Brain pericyte (primary cell): ENCODE measurements at places on chromosomes 16 and 17.

DNA sequence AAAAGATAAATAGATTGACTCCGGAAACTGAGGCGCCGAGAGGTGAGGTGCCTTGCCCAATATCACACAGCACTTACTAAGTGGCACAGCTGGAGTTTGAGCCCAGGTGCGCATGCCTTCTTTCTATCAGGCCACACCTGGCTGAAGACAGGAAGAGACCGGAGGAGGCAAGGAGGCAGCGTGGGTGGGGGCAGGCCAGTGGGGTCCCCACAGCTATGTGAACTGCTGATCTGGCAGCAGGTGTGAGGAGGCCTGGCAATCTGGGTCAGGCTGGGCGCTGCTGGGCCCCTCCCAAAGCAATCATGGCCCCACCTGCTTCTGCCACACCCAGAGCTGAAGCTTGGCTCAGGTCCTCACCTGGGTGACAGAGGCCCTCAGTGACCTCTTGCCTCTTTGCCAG lies 1.9 kb upstream of the GDPD3 start:
- DNase-seq, result no peak

DNA sequence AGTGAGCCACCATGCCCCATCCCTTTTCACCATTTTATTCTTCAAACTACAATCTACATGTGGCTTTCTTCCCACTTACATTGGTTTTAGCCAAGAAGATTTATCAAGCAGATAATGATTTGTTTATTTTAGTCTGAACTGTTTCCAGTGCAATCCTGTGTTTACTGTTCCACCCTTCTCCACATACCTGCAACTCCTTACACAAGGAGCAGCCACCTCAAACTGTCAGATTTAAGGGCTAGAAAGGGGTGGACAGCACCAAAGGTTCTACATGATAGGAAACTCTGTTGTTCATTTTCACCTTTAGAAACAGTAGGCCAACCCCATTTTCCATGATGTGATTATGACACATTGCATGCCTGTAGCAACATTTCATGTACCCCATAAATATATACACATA lies 1.9 kb downstream of the RUNDC1 start:
- DNase-seq, result no peak

DNA sequence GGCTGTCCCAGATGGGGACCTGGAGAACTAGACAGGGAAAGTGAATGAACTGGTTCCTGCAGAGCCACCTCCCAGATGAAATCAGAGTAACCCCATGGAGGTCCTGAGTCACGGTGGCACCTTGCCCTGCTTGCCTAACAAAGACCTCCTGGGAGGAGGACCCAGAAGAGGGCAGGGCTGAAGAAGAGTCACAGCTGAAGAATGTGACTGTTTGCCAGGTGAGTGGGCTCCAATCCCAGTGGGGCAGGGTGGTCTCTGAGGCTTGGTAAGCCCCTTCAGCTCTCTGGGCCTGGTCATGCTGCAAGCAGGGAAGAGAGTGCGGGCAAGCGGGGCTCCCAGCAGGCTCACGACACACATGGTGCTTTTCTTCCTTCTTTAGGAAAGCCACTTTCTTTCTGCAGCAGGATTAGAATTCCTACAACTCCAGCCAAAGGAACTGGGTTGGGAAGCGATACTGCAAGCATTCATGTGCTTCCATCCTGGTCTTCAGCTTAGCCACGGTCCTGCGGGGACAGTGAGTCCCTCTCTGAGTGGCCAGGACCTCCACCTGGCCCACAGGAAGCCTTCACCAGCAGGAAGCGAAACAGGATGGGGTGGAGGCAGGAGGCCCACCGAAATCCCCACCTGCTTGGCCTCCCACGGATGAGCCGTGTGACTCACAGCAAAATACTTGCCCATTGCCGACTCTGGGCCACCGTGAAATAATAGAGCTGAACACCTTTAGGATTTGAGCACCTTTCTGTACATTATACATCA lies 4.3 kb downstream of the C16orf74 start:
- DNase-seq, result no peak

DNA sequence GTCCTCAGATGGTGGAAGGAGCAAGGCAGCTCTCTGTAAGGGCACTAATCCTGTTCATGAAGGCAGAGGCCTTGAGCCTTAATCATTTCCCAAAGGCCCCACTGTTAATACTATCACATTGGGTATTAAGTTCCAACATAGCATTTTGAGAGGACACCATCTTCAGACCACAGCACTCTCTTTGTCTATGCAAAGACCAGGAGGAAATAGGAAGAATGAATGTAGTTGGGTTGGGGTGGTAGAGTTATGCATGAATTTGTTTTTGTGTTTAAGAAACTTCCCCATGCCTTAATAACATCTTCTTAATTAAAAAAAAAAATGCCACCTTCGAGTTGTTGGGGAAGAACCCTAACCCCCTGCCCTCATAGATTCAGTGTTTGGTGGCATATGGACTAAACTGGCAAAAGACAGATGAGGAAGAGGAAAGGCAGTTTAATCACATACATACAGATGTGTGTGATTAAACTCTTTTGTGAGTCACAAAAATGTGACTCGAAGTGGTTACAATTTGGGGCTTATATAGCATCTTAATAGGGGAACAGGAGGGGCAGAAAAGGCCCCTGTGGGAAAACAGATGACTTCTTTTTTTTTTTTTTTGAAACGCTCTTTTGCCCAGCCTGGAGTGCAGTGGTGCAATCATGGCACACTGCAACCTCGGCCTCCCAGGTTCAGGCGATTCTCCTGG lies 35.0 kb upstream of the SLC5A10 start:
- no peak for DNase-seq

DNA sequence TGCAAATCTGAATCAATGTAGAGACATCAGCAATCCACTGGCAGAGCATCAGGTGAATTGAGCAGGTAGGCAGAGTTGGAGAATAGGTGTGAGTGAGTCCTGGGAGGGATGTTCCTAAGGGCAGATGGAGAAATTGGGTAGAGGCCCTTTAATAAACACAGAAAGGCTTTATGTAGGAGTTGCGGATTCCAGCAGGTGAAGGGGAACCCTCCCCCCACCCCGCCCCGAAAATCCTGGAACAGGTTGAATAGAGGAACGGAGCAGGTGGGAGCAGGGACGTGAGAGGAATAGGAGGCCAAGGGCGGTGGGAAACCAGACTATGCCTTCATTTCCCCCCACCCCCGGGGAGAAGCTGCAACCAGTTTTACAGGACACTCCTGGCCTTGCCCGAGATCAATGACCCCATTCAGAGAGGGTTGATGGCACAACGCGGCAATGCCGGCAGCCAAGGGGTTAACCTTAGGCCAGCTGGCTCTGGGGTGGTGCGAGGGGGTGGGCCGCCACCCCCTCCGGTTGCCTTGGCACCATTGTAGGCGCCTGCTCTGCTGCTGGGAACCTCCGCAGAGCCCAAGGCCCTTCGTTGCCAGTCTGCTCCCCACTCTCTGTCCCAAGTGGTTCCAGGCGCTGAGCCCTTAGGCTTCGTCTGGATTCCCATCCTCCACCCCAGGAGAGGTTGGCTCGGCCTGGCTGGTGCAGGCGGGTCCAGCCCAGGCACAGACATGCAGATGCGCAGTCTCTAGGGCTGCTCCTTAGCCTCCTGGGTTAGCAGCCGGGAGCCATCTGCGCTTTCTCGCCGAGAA lies 814 bp upstream of the RUNDC3A start:
- DNase-seq, result no peak

- no peak for DNase-seq
Measured at GRCh38 chr17:42846594-42847280, 2.4 kb downstream of the AOC2 start.
